Type B pancreatic cell (in vitro differentiated cells): ENCODE measurements at places on chromosomes 3 and 15. TPM values are rescaled to one million over a fixed set of nuclear protein-coding genes. Genes with fewer than 3 reads are reported as not detected.

Gene EPHB3
- 57.7 and 65.0 TPM in 2 replicates for total RNA-seq

DNA sequence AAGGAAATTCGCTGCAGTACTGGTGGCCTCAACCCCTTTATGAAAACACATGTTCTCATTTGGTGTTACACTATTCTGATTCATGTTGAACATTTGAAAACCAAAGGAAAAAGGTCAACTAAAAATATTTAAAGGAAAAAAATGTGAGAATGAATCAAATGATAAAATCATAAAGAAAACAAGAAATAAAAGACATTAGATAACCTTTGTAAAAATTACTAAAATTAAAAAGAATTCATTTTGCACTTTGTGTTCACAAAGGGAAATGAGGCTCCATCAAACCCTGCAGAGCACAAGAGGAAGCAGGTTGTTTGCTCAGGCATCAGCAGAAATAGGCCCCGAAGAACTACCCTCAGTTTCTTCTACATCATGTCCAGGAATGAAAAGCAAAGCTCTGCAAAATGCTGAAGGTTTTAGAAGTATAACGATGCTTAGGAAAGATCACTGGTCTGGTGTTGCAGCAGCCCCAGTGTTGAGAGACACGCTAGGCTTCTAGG is 41.2 kb downstream of the MAP4 start:
- no peak for DNase-seq

Gene SUCNR1
- total RNA-seq: 0.75 TPM in 1 of 2 replicates, not detected in the other

Gene GP9
- not detected in 2 replicates for total RNA-seq

- no peak for DNase-seq
These were observed 24.8 kb upstream of the MBNL1 start for GRCh38 chr3:152243721-152244516.

DNA sequence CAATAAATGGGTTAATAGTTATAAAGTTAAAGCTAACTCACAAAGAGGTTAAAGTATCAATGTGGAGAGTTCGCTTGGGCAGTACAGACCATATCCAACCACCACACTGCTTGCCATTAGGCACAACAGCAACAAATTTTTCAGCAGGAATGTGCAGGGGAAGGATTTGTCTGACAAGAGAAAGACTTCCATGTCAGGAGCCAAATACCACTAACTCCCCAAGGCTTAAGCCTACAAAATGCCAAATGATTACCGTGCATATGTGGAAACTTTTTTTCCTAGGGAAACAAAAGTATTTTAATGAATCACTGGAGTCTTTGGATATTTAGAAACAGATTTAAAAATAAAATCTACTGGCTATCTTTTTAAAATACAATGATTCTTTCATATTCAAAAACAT is 8.1 kb downstream of the VGLL3 start:
- DNase-seq: no peak

GRCh38 chr15:30903497-30904187 is at the start of gene FAN1:
FAN1 (plus strand) TSS chr15:30903915; CDS start chr15:30904664, 749 bp downstream.
- DNase-seq: peak; percentile 87

Gene SNAPC5
- total RNA-seq: 25.3 and 27.8 TPM in 2 replicates

DNA sequence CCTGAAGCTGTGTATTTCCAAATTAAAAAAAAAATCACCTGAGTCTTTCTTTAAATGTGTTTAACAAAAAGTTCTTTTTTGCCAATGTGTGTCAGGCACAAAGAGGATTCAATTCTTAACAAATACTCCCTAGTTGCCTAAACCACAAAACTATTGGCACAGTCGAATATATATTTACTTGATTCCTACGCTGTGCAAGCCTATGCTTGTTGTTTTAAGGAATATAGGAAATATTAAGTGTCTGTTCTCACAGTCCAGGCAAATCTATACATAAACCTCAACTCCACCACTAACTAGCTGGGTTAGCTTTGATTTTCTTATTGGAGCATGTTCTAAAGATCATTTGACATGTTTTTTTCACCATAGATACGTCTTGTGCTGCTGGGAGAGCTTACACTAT is 571.0 kb downstream of the PYDC2 start:
- DNase-seq: no peak

GRCh38 chr3:56940976-56941375 is 119.5 kb upstream of the SPATA12 start:
- DNase-seq: no peak

- no peak for DNase-seq
These were observed 70.2 kb downstream of the CLDN1 start for GRCh38 chr3:190252080-190252479.

- DNase-seq: no peak
These were observed 18.2 kb upstream of the AMOTL2 start for GRCh38 chr3:134392336-134392983.
